ENCODE measurements at places on chromosomes 12 and 14.

- peak; percentile 37 for DNase-seq
Observed at GRCh38 chr14:89417465-89418225, 612 bp upstream of the FOXN3 start.

GRCh38 chr12:31234955-31235867, 90.7 kb downstream of the SINHCAF start:
- DNase-seq = peak; percentile 66

DNA sequence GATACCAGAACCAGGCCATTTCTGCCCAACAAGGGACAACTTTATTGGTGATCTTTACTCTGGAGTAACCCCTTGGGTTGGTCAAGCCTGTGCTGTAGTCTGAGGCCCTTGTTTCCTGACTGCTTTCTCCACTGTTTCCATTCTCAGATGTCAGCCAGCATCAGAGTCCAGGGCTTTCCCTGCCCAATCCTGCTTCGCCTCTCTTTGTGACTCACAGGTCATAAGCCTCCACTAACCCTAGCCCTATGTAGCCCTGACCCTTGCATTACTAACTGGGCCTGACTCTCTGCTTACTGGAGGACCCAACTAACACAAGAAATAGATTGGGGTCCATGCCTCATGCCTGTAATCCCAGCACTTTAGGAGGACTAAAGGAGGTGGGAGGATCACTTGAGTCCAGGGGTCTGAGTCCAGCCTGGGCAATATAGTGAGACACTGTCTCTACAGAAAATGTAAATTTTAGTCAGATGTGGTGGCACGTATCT, 8.6 kb upstream of the SNRNP35 start:
- DNase-seq = no peak

GRCh38 chr14:85024931-85025330, 505.0 kb upstream of the FLRT2 start:
- no peak for DNase-seq

GRCh38 chr14:32633224-32633859, 304.2 kb downstream of the AKAP6 start:
- no peak for DNase-seq

DNA sequence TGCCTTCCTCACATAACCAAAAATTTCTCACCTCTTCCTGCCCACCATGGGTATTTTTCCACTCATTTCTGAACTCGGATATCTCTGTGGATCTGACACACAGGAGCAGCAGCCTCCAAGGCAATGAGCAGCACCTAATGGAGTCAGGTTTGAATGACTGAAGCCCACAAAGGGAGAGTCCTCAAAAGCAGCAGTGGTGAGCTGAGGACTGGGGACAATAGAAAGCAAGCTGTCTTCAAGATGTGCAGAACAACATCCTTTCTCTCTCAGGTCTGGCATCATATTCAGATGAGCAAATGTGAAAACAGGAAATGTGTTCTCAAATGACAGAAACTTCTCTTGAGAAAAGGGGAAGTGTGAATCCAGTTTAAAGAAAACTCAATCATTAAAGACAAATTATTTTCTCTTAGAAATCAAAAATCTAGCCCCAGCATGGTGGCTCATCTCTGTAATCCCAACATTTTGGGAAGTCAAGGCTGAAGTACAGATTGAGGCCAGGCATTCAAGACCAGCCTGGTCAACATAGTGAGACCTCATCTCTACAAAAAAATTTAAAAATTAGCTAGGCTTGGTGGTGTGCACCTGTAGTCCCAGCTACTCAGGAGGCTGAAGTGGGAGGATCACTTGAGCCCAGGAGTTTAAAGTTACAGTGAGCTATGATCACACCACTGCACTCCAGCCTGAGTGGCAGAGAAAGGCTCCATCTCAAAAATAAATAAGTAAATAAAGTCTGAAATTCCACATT, 54.2 kb downstream of the C12orf42 start:
- no peak for DNase-seq

Measured in HEK293T (cell line).